GM23248 (cell line): ENCODE measurements at places on chromosomes 3 and 15.
A peak's percentile ranks its signal among the peaks of the same experiment; 100 is the strongest.

DNA sequence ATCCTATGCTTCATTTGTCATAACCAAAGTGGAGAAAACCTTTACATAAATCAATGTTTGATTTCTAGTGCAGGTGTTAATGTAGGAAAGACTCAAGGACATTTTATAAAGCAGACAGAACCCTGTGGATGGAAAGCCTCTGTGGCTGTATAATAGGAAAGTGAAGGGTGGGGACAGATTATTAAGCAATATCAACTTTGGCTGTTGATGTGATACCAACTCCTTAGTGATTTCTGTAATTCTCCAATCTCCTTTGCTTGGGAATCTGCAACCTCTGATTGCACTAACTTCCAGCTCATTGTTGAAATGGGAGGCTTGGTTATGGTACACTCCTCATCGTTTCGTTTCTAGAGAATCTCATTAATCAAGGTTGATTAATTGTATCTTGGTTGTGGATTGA lies 29.3 kb upstream of the ADGRG7 start:
- DNase-seq = no peak

DNA sequence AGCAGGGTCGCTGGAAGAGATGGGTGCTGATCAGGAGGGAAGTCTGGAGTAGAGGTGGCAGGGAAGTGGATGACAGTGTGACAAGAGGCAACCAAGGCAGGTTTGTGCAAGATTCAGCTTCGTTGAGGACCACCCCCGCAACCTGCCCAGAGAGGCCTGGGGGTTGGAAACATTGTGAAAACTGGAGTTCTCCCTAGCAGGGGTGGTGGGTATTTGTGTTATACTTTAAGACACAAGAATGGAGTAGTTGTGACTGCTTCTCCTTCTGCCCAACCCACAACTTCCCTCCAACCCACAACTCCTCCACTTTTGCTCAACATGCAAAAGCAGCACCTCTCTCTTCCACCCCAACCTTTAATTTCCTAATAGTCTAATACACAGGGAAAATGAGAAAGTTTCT lies 8.6 kb upstream of the ARNT2 start:
- no peak for DNase-seq

DNA sequence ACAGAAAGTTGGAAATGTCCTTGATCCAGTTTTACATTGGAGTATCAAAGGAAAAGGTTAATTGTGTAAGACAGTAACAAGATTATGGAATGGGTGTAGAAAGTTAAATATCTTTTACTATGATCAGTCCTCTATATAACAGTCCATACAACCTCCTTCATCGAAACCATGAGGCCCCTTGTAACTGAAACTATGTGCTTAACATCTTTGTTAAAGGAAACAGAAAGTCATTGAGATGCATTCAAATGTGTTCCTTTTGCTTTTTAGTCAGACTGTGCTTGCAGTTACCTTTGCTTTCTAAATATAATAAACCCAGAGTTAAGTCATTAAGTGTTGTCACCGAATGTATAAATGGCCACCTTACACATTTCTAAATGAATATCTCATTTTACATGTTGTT lies 1298.5 kb downstream of the ROBO2 start:
- no peak for DNase-seq

GRCh38 chr3:15354485-15354884 lies 22.1 kb upstream of the SH3BP5 start:
- DNase-seq = no peak

- no peak for DNase-seq
Observed at GRCh38 chr3:183265157-183265642, 12.1 kb downstream of the B3GNT5 start.

DNA sequence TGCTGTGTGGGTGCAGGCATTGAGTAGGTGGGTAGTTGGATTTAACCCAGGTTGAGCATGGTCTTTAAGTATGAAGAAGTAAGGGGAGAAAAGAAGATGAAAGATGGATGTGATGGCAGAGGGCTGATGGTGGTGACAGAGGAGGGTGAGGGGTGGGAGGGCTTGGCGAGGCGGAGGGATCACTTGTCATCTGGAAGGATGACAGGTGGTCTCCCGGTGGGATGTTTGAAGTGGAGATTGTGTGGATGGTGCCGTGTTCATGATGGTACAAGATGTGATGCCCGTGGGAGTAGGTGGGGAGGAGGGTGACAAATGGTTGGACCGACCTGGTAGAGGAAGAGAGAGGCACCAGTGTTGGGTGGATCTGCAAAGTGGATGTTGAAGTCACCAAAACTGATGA lies 208.8 kb downstream of the RPLP1 start:
- no peak for DNase-seq

- DNase-seq = peak; percentile 69
Observed at GRCh38 chr15:100338971-100339444, 2.8 kb downstream of the ADAMTS17 start.

DNA sequence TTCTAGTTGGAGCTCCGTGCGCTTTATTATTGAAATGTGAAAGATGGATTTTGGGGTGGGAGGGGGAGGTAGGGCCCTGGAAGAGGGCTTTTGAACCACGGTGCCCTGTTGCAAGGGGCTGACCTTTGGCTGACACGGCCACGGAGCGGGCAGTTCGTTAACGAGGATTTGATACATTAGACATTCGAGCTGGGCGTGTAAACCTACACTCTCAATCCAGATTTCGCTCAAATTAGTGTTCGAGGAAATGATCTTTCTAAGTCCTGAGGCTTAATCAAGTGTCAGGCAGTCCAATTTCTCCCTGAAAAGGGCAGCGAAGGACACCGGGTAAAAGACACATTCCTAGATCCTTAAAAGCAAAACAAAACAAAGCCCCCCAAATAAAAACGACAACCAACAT lies 13.0 kb downstream of the ZIC1 start:
- no peak for DNase-seq

DNA sequence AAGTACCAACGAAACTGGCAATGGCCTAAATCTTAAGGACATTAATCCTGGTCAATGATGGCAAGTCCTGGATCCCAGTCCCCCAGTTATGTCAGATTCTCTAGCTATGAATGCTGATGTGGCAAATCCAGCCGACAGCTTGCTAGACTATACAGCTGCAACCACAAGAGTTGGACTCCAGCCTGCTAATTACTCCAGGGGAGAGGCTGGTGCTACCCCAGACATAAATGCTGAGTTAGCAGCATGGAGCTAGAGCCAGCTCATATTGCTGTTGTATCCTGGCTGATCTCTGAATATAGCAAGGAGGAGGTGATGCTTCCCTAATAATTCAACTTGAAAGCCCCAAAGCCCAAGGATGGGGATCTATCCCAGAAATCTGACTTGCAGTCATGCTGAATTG lies 207.1 kb downstream of the LRRN1 start:
- no peak for DNase-seq

GRCh38 chr3:31252216-31253185 lies 280.2 kb upstream of the STT3B start:
- DNase-seq = no peak

- DNase-seq = peak; percentile 67
Observed at GRCh38 chr3:178966299-178967176, 105.1 kb downstream of the ZMAT3 start.

- DNase-seq = no peak
Observed at GRCh38 chr15:63395730-63396151, 14.1 kb upstream of the CA12 start.

- DNase-seq = peak; percentile 38
Observed at GRCh38 chr3:43372809-43373559, 86.6 kb downstream of the SNRK start.

DNA sequence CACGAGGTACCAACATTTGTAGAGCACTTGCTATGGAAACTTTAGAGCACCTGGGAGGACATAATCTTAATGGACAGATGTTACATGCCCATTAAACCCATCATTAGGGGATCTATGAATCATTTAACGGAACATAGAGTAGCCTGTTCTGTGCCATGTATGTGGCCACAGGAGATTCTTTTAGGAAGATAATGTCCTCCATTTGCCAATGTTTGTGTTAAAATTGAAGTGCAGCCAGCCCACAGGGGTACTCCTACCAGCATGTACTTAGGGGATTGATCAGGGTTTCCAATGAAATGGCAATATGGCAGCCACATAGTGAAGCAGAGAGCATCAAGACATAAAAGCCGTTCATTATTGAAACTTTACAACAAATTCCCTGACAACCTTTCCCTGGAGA lies 70.7 kb downstream of the TNIK start:
- no peak for DNase-seq

GRCh38 chr3:11467875-11468274 lies 175.8 kb downstream of the VGLL4 start:
- no peak for DNase-seq

DNA sequence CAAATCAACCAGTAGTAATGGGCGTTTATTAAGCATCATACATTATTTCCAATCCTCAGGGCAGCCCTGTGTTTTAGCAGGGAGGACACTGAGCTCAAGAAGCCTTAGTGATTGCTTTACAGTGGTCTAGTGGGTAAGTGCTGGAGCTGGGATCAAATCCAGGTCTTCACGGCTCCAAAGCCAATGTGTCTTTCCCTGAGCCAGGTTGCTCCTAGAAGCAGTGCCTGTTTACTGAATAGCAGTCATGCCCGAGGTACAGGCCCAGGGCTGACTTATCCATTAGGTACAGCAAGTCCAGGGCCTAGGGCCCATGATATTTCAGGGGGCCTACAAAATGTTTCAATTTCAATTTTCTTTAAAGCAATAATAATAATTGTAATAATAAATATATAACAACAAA lies 9.6 kb upstream of the SMAD6 start:
- DNase-seq = no peak

DNA sequence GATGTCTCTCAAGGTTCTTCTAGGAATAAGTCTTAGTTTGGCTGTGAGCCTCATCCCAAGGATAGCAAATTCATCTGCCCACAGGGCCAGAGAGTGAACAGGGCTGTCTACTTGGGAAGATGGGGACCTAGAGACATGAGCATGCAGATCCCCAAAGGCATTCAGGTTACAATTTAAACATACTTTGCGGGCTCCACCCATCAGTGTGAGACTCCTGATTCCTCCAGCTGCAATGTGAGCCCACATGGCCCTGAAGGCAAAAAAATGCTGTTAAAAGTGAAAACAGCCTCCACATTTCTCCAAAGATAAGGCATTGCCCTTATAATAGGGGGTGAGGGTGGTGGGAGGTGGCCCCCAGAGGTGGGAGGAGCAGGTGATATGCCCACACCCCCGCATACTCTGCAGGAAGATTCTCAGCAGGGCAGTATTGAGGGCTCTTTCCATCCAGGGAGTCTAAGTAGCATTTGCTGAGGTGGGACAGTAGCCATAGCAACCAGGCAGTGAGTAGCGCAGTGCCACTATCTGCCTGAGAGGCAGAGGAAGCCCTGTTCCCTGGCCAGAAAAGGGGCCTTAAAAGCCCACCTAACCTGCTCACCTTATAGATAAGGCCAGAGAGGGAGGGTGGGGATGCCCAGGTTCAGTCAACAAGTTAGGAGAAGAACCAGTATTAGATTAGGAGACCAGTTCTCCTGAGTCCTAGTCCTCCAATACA lies 31.2 kb downstream of the TGM4 start:
- no peak for DNase-seq
